ENCODE measurements at places on chromosomes 1 and 21.

- no peak for DNase-seq
Observed at GRCh38 chr1:96508233-96508632, 213.4 kb upstream of the PTBP2 start.

DNA sequence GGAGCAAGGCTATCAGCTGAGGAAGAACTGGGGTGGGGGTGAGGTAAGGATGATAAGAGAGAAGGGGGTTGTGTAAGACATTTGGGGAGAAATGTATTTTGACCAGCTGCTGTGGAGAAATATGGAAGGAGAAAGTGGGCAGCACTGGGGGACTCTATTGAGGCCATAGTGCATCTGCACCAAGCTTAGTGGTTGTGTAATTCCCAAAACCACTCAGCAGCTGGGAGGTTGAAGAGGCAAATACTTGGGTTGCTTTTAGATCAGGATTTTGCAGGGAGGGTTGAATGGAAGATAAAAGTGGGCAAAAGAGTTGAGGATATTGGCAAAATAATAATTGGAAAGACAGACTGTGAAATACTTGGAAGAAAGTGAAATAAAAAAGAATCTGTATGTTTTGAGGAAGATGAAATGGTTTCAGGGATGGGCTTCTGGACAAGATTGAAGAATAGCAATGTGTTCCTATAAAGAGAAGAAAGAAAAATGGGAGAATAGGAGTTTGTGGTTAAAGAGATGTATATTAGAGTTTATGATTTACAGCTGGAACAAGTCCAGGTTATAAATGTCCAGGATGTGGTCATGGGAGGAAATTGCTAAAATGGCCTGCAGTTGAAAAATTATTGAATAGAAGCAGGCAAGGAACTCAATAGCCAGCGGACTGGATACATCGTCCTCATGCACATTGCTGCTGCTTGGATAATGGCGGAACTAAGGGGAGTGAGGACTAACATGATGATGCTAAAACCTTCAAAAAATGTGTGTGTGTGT, 162.7 kb downstream of the DNM3 start:
- DNase-seq = no peak

GRCh38 chr1:2981388-2981787, 39.9 kb upstream of the ACTRT2 start:
- no peak for DNase-seq

- DNase-seq = no peak
Observed at GRCh38 chr1:167584581-167584980, 31.0 kb upstream of the CREG1 start.

GRCh38 chr1:207115269-207115668, 11.2 kb downstream of the C4BPA start:
- DNase-seq = peak; percentile 1

DNA sequence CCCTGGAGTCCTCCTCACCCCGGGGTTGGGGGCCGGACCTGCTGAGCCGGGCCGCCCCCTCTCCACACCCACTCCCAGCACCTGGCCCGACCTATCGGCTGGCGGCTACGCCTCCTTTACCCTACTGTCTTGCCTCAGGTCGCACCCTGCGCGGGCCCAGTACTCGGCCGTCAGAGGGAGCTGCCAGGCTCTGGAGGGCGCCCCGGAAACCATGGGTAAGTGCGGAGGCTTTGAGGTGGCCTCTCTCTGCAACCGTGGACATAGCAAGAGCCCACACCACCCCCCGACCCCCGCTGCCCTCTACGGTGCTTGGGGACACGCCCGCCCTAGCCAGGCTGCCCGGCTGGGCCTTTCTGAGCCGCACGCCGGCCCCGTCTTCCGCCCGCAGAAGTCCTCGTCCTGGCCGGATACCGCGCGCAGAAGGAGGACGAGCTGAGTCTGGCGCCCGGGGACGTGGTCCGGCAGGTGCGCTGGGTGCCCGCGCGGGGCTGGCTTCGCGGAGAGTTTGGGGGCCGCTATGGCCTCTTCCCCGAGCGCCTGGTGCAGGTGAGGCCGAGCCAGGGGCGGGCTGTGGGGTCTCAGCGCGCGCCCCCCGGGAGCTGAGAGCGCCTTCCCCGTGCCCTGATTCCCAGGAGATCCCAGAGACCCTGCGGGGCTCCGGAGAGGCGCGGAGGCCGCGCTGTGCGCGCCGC, at the start of gene SH3D21:
Gene SH3D21 (plus strand): TSS at position 159 of the 692 bp plus-strand sequence. CDS start 53 bp downstream, at position 212.
- DNase-seq = no peak

DNA sequence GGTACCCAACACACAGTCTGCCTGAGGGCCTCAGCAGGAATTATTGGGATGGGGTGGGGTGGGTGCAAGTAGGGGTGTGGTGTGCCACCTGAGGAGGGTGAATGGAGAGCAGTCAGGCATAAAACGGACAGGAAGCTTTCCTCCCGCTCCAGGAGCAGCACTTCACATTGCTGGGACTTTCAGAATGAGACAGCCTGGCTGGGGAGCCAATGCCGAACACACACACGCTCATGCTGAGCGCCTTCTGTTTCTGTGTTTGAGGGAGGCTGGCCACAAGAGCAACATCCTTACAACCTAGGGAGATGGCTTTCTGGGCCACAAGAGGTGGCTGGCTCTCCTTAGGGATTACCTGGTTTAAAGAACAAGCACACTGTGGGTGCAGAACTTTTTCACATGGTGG, 98.0 kb downstream of the LAMC2 start:
- no peak for DNase-seq

DNA sequence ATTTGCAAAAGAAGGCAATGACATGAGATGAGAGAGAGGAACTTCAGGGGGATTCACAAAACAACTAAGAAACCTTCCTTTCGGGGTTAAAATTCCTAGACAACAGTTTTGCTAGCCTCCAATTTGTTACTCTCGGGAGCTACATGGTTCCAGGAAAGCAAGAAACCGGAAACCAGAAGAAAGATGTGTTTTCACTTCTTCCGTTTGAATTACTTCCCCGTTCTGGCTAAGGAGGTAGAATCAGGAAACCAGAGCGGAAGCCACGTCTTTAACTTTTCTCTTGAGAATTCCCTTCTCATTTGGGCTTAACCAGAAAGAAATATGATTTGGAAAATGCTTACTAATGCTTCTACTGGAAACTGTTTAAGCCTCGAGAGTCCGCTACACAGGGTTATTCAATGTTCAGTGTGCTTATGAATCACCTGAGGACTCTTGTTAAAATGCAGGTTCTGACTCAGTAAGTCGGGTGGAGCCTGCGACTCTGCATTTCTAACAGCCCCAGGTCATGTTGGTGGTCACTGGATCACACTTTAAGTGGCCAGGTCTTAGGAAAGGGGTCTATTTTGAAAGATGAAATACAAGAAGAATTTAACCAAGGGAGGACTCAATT, 43.5 kb upstream of the MCOLN3 start:
- no peak for DNase-seq

GRCh38 chr1:245500546-245500945, 345.8 kb downstream of the KIF26B start:
- peak; percentile 89 for DNase-seq

- peak; percentile 61 for DNase-seq
Observed at GRCh38 chr1:31422505-31423319, 9.7 kb downstream of the SERINC2 start.

DNA sequence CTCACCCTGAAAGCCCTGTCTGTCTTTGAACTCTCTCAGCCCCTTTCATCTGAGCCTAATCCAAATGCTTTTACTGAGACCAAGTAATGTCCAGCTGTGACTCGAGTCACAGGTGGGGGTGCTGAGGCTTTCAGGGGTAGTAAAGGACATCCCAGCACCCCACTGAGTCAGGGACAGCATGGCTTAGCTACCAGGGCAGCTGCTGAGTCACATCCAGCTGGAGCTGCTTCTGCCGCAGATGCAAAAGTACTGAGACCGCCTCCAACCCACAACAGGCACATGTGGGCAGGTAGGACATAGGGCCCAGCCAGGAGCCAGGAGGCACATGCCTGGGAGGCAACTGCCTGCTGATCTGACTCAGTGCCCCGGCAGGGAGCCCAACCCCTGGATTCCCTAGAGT, 6.7 kb upstream of the VSIG8 start:
- DNase-seq = no peak

DNA sequence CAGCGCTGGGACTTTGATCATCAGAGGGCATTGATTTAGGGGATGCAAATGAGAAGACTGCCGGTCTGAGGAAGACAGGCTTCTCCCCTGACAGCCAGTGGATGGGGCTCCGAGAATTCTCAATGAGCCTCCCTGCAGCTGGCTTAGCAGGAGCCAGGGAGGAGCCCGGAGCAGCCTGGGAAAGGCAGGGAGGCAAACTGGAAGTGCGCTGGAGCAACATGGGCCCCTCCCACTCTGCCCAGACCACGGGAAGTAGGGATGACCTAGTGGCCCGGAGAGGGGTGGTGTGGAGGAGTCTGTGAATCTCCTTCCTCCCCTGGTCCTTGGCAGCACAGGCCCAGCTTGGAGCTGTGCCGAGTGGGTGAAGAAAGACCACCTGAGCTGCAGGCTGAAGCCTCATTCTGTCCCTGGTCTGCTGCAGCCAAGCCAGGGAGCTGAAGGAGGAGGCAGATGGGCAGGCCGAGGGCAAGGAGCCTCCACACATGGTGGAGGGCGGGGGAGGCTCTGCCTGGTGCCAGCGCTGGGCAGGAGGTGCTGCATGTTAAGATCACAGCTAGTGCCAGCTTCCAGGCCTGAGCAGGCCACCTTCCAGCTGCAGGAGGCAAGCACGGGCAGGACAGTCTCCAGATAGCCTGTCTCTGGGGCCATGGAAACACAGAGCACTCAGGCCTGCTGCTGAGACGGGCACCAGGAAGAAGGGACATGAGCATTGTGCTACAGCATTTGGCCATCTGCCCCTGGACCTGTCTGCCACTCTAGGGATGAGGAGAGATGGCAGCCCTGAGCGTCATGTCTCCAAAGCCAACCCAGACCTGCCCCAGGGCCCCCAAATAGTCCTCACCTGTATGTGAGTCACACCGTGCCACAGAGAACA, 12.2 kb upstream of the CLSTN1 start:
- DNase-seq = no peak

DNA sequence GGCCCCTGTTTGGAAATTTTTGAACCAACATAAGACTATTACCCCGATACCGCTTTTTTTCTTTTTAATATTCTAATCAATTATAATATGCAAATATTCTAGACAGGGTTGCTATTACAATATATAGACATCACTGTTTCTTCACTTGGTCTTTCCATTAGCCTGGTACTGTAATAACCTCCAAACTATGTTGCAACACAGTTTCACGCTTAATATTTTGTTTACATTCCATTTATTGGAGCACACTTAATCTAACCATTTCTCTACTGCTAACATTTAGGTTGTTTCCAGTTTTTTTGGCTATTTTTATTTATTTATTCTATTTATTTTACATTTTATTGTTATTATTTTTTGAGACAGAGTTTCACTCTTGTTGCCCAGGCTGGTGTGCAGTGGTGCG, 17.6 kb upstream of the NID1 start:
- DNase-seq = no peak

DNA sequence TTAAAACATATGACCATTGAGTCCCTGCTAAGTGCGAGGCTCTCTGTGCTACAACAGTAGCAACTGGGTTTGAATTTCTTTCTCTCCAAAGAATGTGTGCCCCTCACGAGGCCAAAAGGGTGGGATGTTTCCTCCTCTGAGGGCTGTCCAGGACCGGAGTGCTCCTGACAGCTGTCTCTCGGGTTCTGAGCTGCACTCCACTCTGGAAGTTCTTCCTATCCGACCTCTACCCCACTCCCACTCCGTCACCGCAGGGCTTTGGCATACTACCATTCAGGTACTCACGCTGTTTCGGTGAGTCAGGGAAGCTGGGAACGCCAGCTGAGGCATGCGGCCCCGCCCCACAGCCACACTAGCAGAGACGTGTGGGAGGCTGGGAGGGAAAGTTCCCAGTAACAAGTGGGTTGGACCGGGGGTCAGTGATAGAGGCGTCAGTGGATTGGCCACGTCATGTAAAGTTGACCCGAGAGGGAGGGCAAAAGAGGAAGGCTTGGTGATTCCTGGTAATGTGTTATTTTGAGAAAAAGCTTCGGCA, 705 bp upstream of the SLC50A1 start:
- DNase-seq = peak; percentile 79

- DNase-seq = no peak
Observed at GRCh38 chr1:18293291-18293690, 185.7 kb downstream of the IGSF21 start.

- no peak for DNase-seq
Observed at GRCh38 chr1:207923121-207923520, 12.2 kb upstream of the CD34 start.

- peak; percentile 50 for DNase-seq
Observed at GRCh38 chr1:93811326-93812065, 67.5 kb downstream of the DNTTIP2 start.

- DNase-seq = no peak
Observed at GRCh38 chr21:41196993-41197392, 29.0 kb downstream of the BACE2 start.

- DNase-seq = no peak
Observed at GRCh38 chr1:11142618-11143391, 43.1 kb upstream of the EXOSC10 start.

- DNase-seq = no peak
Observed at GRCh38 chr1:225942574-225942973, 1.6 kb upstream of the LEFTY2 start.

- no peak for DNase-seq
Observed at GRCh38 chr1:80258659-80259058, 1252.1 kb upstream of the ADGRL4 start.

DNA sequence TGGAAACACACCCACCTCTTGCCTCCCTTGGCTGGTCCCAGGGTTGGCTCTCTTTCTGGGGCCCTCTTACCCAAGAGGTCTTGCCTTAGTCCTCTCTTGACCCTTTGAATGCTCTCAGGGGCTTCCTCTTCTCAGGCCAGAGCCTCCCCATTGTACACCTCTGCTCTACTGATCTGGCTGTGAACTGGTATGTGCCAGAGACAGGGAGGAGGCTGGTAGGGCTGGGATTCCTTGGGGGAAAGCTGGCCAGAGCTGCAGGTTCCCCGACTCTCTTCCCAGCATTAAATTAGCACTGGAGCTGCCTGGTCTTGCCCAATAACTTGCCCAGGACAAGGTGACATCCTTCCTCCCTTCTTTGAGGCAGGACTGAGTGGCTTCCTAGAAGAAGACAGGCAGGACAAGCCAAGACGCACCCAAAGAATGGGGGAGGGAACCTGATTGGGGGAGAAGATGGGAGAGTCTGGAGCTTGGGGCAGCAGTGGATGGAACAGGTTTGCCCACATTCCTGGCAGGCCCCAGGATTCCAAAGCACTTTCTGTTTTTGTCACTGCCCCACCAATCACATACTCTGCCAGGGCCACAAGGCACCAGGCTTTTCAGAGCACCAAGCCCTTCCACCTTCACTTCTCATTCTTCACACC, 37.2 kb upstream of the CITED4 start:
- no peak for DNase-seq

GRCh38 chr1:198986036-198986435, 347.2 kb downstream of the PTPRC start:
- DNase-seq = no peak

DNA sequence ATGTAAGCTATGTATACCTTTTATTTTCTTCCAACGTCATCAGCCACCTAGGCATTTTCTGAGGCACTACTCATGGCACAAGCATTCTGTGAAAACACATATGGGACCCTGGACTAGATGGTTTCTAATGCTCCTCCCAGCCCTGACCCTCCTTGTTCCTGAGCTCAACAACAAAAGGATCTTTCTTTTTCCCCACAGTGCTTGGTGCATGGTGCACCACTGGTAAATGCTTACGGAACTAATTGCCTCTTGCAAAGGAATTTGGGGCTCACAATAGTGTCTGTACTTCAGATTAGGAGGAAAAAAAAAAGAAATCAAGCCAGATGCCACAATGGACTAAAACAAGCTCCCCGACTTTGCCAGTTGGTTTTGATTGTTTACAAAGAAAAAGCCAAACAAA, 390.5 kb downstream of the PLPP3 start:
- DNase-seq = no peak
